ENCODE measurements at places on chromosomes 11 and 22. TPM values are rescaled to one million over a fixed set of nuclear protein-coding genes. Genes with fewer than 3 reads are reported as not detected.

DNA sequence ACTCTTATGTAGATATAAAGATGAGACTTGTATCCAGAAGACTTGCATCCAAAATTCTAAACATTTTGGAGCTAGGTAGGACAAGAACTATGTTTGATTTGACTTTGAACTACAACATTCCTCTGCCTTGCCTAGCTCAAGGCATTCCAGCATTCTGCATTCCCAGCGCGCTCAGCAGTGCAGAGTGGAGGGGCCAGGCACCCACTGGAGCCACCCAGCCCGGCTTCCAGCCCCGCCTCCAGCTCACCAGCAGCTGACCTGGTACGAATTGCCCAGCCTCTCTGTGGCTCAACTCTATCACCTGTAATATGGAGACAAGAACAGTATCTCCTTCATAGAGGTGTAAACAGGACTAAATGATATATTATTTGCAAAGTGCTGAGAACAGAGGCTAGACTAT is 28.8 kb downstream of the PRDM10 start:
- DNase-seq, result peak; percentile 92

GRCh38 chr11:61917334-61918109 is at the start of gene RAB3IL1:
Gene RAB3IL1, minus strand, starts transcription at chr11:61917566. Its CDS starts 199 bp downstream, at chr11:61917367.
- peak; percentile 82 for DNase-seq

DNA sequence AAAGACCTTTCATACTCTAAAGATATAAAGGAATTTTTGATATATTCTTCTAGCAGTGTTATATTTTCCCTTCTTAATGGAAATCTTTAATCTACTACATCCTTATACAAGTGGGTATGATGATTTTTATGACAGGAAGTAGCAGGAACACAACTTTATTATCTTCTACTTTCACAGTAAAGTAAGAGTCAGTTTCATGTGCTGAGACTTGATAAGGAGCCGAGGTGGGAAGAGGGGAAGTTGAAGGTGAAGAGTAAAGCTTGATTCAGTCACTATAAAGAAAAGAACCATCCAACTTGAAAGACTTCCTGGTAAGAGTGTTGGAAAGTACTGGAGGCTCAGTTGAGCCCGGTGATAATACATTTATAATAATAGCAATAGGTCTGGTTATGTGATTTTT is 82.1 kb upstream of the PTH start:
- DNase-seq, result no peak

- no peak for DNase-seq
These were observed 96.3 kb downstream of the APIP start for GRCh38 chr11:34819740-34820482.

- DNase-seq, result peak; percentile 37
These were observed 42.6 kb downstream of the GNB1L start for GRCh38 chr22:19811811-19812771.

DNA sequence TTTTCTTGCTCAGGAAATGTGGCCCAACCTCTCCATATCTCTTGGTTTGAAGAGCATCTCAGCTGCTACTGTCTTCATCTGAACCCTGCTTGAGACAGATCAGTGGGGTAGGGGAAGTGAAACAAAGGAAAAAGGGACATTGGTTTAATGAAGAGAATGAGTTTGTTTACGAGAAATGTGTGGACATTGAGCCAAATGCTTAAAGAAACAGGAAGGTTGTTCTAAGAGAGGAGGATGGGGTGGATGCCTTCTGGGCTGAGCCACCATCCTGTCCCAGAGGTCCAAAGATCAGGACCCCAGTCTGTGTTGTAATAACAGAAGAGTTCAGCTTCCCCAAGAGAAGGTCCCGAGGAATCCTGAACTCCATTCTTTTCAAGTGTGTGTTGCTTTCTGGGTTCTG is 369.7 kb downstream of the INSC start:
- DNase-seq, result no peak

- DNase-seq, result no peak
These were observed 17.7 kb upstream of the OLFML1 start for GRCh38 chr11:7467652-7468051.

- peak; percentile 20 for DNase-seq
These were observed 90.0 kb downstream of the INSC start for GRCh38 chr11:15204711-15205110.

DNA sequence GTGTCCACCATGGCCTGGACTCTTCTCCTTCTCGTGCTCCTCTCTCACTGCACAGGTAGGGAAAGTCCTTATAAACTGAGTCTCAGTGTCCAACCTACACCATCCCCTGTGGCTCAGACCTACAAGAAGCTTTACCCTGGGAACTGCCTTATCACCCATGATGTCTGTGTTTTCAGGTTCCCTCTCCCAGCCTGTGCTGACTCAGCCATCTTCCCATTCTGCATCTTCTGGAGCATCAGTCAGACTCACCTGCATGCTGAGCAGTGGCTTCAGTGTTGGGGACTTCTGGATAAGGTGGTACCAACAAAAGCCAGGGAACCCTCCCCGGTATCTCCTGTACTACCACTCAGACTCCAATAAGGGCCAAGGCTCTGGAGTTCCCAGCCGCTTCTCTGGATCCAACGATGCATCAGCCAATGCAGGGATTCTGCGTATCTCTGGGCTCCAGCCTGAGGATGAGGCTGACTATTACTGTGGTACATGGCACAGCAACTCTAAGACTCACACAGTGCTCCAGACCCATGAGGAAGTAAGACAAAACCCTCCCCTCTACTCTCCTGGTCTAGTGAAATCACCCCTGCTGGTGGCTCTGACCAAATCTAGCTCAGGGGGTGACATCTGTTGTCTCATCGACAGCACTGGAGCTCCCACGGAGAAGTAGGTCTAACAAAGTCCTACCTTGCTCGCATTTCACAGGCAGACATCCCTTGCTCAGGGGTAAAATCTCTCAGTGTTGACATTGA is 74.3 kb downstream of the VPREB1 start:
- DNase-seq, result no peak

- no peak for DNase-seq
These were observed at the start of gene OR2AG2 for GRCh38 chr11:6771926-6772893. Gene OR2AG2, minus strand, starts transcription at chr11:6771976. Its CDS starts 3,019 bp downstream, at chr11:6768957.

- DNase-seq, result no peak
These were observed 129.7 kb upstream of the PARVA start for GRCh38 chr11:12247543-12248254.

DNA sequence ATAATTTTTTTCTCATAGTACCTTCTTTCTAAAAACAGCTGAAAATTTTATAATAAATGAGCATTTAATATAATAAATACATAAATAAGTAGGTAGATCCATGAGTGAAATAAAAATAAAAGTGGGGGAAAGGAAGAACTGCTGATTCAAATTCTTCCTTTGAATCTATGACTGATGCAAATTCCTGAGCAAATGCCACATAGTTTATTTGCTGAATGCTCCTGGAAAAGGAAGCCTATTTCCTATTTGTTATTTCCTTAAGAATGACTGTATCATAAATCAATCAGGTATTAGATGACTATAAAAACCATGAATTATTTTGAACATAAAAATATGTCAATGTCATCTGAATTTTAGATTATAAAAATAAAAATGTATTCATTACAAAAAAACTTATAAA is 16.6 kb downstream of the BTBD10 start:
- no peak for DNase-seq

GRCh38 chr11:776561-777287 is 563 bp downstream of the GATD1 start:
- DNase-seq, result peak; percentile 91

GRCh38 chr11:122780296-122780949 is 57.9 kb upstream of the CRTAM start:
- DNase-seq, result no peak

GRCh38 chr11:105491394-105491793 is 118.5 kb upstream of the GRIA4 start:
- no peak for DNase-seq

GRCh38 chr11:4508886-4509285 is 26.4 kb downstream of the OR52K1 start:
- DNase-seq, result no peak

DNA sequence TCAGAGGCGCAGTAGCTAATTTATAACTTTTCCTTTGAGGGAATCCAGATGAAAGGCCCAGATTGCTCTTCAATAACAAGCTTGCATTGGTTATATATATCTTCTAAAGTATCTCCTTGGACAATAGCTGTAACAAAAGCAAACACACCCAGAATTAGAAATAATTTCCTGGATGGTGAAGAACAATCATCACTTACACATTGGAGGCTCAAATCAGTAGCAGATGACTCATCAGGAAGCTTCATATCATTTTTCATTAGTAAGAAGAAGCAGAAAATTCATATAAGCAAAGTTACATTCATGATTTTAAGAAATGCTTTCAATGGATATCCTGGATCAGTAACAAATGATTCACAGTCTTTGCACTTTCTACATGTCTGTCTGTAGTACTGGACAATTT is 173.6 kb upstream of the CCDC90B start:
- no peak for DNase-seq

DNA sequence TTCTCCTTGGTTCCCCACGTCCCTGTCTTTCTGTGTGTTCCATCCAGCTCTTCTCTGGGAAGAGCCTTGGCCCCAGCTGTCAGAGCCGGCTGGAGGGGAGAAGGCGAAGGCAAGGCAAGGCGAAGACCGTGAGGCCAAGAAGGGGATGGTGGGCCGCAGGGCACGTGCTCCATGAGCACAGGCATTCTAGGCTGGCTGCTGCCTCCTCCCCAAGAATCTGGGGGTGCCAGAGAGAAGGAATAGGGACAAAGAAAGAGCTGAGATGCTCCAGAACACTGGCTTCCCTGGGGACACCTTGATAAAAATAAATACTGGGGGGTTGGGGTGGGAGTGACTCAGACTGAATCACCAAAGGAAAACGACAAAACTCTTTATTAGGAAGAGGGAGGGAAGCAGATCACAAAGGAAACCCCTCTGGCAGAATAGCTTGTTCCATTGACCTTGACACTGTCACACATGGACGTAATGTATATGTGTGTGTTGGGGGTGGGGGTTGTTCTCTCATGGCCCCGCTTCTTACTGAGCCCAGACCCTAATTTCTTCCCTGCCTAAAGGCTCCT is 52.5 kb downstream of the NECTIN1 start:
- no peak for DNase-seq

DNA sequence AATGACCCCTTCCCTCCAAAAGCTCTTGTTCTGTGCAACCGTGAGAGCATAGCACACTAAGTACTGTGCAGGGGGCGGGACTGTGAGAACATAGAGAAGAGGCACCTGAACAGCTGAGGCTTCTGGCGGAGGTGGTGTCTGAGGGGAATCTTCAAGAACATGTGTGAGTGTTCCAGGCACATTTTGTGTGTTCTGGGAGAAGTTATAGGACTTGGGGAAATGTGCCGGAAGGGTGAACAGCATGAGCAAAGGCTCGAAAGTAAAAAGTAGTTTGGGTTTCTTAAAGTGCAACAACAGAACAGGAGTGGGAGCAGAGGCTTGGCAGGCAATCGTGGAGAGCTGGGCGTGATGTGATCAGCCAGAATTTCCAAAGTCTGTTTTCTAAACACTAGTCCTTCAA is 12.4 kb upstream of the SYN3 start:
- DNase-seq, result no peak

- no peak for DNase-seq
These were observed 118.6 kb upstream of the C11orf87 start for GRCh38 chr11:109303342-109303741.

DNA sequence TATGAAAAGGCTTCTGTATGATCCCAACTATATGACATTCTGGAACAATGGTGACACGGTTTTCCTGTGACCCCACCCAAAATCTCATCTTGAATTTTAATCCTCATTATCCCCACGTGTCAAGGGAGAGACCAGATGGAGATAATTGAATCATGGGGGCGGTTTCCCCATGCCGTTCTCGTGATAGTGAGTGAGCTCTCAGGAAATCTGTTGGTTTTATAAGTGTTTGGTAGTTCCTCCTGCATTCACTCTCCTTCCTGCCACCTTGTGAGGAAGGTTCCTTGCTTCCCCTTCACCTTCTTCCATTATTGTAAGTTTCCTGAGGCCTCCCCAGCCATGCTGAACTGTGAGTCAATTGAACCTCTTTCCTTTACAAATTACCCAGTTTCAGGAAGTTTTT is 53.1 kb upstream of the TSPAN18 start:
- DNase-seq, result no peak

GRCh38 chr11:34373727-34374126 is 15.9 kb upstream of the ABTB2 start:
- no peak for DNase-seq

DNA sequence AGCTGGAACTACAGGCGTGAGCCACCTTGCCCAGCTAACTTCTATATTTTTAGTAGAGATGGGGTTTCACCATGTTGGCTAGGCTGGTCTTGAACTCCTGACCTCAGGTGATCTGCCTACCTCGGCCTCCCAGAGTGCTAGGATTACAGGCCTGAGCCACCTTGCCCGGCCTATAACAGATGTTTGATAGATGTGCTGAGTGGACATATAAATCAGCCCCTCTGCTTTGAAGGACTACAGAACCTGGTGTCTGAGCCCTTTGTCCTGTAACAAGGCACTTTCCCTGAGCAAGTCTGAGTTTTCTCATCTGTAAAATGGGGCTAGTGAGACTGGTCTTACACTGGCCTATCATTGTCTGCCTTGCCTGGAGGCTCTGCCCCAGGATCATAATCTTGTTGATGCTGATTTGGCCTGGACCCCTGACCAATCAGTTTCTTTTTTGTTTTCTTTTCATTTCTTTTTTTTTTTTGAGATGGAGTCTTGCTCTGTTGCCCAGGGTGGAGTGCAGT is 7.0 kb downstream of the RIN1 start:
- DNase-seq, result no peak

DNA sequence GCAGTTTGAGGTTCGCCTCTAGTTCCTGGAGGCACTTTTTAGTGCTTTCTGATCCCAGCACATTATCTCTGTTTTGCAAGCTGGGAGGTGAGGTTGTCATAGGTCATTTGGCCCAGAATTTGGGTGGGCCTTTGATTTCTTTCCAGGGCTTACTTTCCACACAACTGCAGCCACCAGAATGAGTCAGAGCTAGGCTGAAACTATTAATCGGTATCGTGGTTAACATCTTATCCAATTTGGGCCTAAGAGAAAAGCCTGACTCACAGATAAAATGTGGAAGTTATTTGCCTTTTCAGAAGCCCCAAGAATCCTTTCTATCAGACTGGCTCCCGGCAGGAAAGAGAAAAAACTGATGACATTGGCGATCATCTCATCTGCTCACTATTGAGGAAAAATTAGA is 166.4 kb downstream of the KIRREL3 start:
- peak; percentile 17 for DNase-seq

DNA sequence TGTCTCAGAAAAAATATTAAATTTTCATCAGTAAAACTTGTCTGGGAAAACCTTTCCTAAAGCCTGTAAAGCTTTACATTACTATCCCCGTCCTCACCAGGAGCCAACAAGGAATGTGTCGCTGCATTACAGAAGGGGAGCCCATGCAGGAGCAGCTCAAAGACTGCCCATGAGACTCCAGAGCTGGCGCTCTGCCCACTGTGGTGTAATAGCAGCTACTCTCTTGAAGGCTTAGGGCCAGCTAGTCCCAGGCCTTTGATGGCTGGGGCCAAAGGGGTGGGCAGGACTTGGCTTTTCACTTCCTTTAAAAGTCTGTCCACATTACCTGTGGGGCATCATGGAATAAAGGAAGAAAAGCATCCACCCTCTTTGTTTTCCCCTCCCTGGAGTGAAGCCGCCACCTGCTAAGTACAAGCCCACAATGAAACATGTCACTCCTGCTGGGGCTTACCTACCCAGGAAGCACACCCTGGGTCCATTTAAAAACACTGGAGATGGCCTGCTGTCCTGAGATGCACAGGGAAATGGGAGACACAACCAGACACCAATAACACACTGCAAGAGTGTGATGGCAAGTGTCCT is 150.7 kb downstream of the ADAMTS15 start:
- DNase-seq, result peak; percentile 86

- peak; percentile 84 for DNase-seq
These were observed 22.8 kb downstream of the PIM3 start for GRCh38 chr22:49983148-49984042.

Gene SYCE3
- total RNA-seq, result not detected

Gene RAB38
- 13.3 TPM for total RNA-seq

Gene TCN2
- 73.6 TPM for total RNA-seq

Gene OR51A4
- not detected for total RNA-seq

Gene ACRV1
- 0.37 TPM for total RNA-seq

Gene AMPD3
- 21.2 TPM for total RNA-seq
